ENCODE measurements at places on chromosomes 3 and 15. TPM values are rescaled to one million over a fixed set of nuclear protein-coding genes. Genes with fewer than 3 reads are reported as not detected.

SENP2 gene
- 80.3 TPM for total RNA-seq

RTP3 gene
- total RNA-seq = not detected

- no peak for DNase-seq
Observed at GRCh38 chr3:182812123-182812522, 18.8 kb downstream of the ATP11B start.

GRCh38 chr15:27722102-27722501, 377.0 kb downstream of the OCA2 start:
- no peak for DNase-seq

GRCh38 chr3:187398955-187399354, 30.8 kb downstream of the RTP4 start:
- DNase-seq = no peak

Data from GM23338 (cell line).